ENCODE measurements at places on chromosomes 16 and 17.

- DNase-seq: no peak
Observed at GRCh38 chr16:6382924-6383459, 949.7 kb upstream of the RBFOX1 start.

GRCh38 chr16:11024333-11025053, 80.1 kb downstream of the CLEC16A start:
- no peak for DNase-seq

DNA sequence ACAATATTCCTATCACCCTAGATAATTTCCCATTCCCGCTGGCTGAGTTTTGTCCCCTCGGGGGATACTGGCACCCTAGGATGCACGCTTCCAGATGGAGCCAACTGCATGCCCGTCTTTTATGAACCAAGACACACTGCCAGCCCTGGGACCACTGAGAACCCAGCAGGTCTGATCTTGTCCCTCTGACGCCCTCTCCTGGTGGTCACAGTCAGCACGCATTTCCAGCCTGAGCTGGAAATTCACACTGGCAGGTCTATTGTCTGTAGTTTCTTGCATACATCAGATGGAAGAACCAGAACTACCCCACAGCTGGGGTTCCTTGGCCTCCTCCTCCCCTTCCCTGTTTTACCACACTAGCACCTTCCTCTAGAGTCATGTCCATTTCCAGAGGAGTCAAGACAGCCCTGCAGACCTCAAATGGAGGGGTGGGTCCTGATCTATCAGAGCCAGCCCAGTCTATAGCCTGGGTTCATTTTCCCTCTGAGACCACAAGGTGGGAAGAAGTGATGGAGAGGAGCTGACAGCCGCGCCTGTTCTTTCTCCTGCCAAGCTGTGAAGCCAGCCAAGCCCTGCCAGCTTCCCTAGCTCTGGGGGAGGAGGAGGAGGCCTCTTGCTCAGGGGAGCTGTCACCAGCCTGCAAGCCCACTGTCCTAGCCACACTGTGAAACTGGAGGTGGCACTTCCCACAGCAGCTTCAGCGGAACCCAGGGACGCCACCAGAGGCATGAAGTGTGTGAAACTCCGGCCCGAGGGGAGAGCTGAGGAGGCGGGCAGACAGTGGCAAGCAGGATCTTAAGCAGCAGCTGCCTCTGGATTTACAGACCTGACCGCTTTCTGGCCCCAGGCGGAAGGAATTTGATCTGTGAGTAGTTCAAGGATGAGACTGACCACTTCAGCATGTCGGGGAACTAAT, 29.3 kb downstream of the MXRA7 start:
- no peak for DNase-seq

DNA sequence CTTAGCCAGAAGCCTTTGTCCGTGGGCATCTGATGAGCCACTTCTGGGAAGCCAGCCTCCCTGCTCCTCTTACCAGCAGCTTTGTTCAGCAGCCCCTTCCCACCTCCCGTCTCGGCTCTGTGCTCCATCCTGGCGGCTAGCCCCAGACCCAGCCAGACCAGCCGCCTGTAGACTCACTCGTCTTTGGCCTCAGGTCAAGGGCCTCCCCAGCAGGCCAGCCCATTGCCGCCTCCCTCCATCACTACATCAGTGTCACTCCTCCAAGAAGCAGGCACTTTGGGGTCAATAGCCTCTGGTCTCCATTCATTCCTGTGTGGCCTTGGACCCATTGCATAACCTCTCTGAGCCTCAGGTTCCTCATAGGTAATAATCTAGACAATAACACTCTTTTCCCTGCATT, 20.9 kb upstream of the CRHR1 start:
- no peak for DNase-seq

DNA sequence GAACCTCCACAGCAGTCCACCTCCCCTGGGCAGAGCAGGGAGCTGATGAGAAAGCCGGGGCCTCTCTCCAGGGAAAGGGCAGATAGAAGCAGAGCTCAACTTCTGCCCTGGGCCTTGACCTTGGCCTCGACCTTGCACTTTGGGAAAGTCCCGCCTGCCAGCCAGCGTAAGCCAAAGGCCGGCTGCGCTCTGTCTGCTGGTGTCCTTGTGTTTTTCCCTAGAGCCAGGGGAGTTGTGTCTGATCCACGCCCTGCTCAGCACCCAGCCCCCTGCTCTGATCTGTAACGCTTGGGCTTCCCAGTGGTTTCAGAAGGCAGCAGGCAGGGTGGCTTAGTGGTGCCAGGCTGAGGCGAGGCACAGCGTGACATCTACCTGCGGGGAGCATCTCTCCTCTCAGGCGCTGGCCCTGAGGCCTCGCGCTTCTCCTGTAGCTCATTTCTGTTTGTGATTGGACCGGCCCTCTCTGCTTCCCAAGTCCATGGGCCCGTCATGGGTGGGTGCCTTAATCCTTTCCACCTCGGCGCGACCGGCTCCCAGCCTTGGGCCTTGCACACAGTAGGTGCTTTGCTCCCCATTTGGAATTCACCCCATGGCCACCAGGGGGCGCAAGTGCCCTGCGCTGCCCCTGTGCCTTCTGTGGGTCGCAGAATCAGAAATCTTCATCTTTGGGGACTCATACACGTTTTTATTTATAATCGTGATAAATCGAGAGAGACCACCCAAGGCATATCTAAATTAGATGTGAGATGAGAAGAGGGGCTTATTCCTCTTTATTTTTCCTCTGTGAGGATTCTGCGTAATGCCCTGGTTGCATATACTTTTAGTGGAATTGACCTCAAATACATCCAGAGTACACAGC, 24.2 kb downstream of the SGSH start:
- DNase-seq: no peak

DNA sequence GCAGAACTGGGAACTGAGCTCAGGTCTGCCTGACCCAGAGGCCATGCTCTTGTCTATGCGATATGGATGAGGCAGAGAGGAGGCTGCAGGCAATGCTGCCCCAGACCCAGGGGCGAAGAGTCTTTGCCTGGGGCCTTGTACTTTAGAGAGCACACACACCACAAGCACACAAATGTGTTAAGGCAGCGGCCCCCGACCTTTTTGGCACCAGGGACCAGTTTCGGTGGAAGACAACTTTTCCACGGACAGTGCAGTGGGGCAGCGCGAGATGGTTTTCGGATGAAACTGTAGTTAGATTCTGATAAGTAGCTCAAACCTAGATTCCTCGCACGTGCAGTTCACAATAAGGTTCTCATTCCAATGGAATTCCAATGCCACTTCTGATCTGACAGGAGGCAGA, 6.7 kb downstream of the MT4 start:
- DNase-seq: no peak

DNA sequence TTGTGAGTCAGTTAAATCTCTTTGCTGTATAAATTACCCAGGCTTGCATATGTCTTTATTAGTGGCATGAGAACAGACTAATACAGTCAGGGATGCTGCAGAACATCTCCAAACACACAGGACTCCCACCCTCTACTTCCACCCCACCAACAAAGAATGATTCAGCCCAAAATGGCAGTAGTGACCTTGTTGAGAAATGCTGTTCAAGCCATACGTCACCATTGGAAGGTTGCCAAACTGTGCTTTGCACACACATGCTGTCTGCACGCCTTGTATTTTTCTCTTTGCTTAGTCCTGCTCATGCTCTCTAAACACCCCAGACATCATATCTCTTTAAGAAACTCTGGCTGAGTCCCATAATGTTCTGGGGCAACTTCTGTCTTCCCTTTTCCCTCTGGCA, 589.6 kb downstream of the WWOX start:
- DNase-seq: no peak

DNA sequence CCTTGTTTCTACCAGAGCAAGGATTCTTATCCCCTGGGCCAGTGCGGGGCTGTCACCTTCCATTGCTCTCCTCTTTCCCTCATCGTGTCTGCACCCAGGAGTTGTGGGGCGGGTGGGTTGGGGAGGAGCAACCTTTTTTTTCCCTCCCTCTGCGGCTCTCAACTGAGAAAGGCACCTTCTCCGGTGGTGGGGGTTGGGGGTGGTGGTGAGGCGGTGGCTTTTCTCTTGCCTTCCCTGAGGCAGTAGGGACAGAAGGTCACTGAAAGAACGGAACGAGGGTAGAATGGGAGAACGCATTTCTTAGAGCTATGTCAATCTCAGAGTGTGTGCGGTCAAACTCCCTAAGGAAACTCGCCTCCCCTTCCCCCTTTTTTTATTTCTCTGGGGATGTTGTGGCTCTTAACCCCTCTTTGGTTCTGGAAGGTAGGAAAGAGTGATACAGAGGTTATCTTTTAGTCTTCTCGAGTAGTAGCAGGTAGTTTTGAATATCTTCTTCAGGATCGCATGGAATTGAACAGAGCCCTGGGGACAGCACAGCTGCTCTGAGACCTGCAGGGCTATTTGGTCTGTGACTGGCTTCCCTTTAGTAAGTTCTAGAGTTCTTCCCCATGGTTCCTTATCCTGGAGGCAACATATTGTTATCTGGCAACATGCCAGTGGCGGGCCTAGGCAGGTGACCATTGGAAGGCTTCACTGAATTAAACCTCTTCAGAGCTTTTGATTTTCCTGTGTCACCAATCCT, 994 bp downstream of the CLTC start:
- DNase-seq: no peak

GRCh38 chr16:50479771-50480170, 68.4 kb upstream of the NKD1 start:
- DNase-seq: no peak

DNA sequence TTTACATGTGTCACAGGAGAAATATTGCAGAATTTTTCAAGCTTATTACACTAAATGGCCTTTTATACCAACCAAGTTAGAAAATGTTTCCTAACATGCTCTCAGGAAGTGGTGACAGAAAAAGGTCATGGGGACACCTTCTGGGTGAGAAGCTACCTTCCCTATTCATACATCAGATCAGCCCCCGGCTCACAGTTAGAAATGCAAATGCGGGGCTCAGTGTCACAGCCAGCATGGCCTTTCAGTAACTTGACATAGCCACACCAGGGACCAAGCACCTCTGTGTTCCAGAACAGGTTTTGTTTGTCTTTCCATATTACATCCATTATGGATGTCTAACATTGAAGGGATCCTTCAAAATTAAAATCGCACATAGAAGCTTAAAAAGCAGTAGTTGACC, 59.5 kb downstream of the CHD9NB start:
- no peak for DNase-seq

- no peak for DNase-seq
Observed at GRCh38 chr16:47705266-47705665, 244.1 kb downstream of the PHKB start.

- DNase-seq: no peak
Observed at GRCh38 chr16:77057161-77057774, 133.7 kb upstream of the MON1B start.

DNA sequence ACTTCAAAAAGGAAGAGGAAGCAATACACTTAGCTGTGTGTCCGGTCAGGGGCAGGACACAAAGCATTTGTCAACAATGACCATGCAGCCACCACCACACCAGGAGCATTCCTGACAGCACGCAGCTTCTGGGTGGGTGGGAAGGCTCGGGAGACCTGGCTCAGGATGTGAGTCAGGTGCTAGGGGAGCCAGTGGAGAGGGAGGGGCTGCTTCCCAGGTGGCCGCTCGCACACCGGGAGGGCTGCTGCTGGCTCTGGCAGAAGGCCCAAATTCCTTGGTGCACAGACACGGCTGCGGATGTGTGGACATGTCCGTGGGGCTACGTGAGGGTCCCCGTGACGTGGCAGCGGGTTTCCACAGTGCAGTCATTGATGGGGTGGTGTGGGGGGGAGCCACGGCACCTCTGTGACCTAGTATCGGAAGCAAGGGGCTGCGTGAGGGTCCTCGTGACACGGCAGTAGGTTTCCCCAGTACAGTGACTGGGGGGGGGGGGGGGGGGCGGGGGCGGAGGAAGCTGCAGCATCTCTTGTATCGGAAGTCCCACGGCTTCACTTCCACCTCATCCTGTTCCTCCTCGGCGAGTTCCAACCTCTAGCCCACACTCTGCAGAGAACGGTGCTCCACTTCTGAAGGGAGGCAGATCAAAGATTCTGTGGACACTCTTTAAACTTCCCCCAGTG, 112.8 kb downstream of the ZNF778 start:
- no peak for DNase-seq

- DNase-seq: no peak
Observed at GRCh38 chr17:41434005-41434404, 6.8 kb downstream of the KRT38 start.

- DNase-seq: no peak
Observed at GRCh38 chr16:23901178-23902033, 65.6 kb downstream of the PRKCB start.

DNA sequence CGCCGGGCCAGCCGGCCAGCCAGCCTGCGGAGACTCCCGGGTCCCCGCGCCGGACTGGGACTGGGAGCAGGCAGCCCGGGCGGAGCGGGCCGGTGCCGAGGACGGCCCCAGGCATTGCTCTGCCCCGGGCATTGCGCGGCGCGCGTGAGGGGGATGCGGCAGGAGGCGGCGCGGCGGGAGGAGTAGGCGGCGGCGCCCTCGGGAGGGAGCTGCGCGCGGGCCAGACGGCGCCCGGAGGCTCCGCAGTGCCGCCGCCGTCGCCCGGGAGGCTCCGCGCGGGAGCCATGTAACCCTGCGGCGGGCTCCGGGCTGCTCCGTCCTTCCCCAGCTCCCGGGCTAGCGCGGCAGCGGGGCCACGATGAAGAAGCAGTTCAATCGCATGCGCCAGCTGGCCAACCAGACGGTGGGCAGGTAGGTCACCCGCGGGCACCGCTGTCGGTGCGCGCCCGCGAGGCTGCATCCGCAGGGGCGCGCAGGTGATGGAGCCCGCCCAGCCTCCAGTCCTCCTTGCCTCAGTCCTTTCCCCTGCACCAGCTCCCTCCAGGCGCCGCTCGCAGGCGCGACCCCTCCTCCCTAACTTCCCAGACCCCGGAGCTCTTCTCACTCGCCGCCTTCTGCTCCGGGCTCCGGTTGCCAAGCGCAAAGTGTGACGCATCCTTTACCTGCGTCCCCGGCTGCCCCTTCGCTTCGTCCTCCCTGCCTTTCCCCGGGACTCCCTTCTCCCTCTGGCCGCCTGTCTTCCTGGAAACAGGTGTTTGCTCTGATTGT, at the start of gene ARHGAP44:
Gene ARHGAP44 (plus strand): TSS at position 18 of the 768 bp plus-strand sequence. CDS start 341 bp downstream, at position 359.
- DNase-seq: no peak

GRCh38 chr16:14347706-14348105, 276.6 kb downstream of the MRTFB start:
- DNase-seq: no peak

DNA sequence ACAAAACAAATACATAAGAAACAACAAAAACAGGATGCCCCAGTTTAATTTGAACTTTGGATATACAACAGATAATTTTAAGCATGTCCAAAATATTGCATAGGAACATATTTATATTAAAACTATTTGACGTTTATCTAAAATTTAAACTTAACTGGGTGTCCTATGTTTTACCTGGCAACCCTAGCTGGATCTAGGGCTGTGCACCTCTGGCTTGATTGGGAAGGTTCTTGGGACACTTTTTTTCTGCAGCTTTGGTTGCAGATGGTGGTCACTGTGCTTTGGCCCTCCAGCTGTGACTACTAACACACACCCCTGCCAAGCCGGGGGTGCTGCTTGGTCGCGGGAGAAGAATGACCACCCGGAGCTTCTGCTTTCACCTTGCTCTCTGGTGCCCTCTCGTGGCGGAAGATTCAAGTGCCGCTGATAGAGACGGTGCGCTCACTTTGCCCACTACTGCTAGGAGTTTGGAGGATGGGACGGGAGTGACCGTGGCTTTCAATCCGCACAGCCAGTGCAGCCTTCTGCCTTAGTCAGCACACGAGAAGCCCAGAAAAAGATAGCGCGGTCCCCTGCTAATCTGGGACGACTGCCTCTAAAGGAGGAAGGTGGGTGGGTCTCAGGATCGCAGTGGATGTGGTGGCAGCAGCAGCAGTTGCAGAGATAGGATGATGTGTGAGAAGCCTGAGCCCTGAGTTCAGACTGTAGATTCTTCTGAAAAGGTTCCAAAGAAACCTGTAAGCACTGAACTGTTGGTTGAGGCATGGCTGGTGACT, 6.7 kb downstream of the SPACA3 start:
- no peak for DNase-seq
